ENCODE measurements at places on chromosomes 13 and 19.

DNA sequence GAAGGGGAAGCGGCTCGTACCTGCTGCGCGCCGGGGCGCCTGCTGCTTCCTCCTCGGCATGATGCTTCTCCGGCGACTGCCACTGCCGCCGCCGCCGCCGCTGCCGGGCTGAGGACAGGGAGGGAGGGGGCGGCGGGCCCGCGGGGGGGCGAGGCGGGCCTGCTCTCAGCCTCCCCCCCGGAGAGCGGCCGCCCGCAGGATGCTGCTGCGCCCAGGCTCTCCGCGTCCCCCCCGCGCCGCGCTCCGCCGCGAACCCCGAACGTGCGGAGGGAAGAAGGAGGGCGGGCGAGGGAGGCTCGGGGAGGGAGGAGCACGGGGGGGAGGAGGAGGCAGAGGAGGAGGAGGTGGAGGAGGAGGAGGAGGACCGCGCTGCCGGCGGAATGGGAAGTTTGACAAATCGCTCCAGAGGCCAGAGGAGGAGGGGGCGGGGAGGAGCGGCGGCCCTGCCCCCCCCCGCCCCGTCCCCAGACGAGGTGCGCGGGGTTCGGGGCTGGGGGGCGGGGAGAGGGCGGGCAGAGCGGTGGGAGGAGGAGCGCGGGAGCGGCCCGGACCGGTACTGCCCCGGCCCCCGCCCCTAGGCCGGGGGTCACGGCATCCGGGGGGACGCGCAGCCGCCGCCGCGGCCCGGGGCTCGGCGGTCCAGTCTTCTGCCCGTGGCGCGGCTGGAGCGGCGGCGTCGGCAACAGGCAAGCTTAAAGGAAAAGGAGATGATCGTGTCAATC, at the start of gene TSHZ3:
Gene TSHZ3, minus strand, starts transcription at position 277 of the 722 bp plus-strand sequence. Its CDS starts 217 bp downstream, at position 60.
- DNase-seq: peak; percentile 93

- DNase-seq: no peak
Measured at GRCh38 chr13:99821741-99822140, 149.8 kb downstream of the ZIC5 start.

GRCh38 chr13:98398581-98398980, 178.3 kb downstream of the STK24 start:
- no peak for DNase-seq

GRCh38 chr13:108940121-108940520, 310.7 kb downstream of the MYO16 start:
- no peak for DNase-seq

- DNase-seq: no peak
Measured at GRCh38 chr13:43799191-43799590, 12.4 kb upstream of the ENOX1 start.

DNA sequence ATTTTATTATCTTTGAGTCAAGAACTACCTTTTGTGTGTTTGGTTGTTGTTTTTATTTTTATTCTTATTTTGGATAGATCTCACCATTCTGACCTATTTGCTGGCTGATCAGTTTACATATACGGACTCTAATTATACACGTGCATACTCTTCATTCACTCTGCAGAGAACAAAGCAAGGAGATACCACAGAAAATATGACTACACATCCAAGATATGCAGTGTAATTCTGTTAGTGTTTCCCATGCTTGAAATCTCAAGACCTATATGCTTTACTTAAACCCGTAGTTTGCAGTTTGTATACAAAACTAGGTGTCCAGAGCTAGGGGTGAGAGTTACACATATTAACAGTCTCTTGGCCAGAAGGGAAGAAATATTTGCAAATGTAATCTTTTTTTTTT, 205.5 kb downstream of the DCLK1 start:
- no peak for DNase-seq

- no peak for DNase-seq
Measured at GRCh38 chr19:23460656-23461055, 65.4 kb upstream of the ZNF91 start.

DNA sequence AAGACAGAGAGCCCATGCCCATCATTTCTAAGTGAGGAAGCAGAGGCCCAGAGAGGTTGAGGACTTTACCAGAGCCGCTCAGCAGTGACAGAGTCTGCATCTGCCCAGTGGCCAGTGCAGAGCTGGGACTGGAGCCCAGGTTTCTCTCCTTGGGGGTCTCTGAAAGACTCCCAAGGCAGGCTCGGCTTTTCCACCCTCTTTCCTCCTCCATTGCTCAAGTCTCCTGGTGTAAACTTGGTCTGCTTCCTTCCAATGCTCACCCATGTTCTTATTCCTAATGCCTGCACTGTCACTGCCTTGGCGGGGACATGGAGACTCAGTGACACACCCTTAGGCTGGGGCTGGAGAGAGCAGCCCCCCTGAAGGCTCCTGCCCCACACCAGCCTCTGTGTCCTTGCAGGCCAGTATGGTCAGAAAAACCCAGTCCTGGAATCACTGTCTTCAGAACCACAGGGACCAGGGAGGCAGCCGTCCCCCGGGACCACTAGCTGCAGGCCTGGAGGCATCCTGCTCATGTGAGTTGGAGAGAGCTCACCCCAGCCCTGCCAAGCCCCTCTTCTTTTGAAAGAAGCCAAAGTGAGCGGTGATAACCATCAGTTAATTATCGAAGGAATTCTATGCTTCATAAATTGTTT, 211.0 kb upstream of the ZNF536 start:
- DNase-seq: no peak

Data from right cardiac atrium (tissue), 5 donors.